RPMI8226 (cell line): ENCODE measurements at places on chromosomes 16 and 17.
A peak's percentile ranks its signal among the peaks of the same experiment; 100 is the strongest.

- peak; percentile 83 for DNase-seq
These were observed 2.7 kb upstream of the HSD11B2 start for GRCh38 chr16:67428146-67428731.

DNA sequence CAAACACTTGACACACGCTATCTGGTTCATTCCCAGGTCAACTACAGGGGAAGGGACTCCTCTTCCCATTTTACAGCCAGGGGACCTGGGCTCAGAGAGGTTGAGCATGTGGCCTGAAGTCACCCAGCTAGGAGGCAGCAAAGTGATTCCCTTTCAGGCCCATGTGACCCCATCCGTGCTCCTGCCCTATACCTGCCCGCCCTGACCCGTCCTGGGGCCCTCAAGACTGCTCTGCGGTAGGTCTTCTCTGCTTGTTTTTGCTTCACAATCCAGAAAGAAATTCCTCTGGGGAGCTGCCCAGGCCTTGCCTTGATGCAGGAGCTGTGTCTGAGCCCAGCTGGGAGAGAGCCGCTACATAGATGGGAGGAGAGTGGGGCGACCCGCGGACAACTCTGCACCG is 161.4 kb downstream of the SDK2 start:
- no peak for DNase-seq

GRCh38 chr17:65103896-65104295 is 33.3 kb upstream of the RGS9 start:
- DNase-seq, result no peak

- DNase-seq, result no peak
These were observed 93.5 kb downstream of the WWP2 start for GRCh38 chr16:69855592-69855991.

DNA sequence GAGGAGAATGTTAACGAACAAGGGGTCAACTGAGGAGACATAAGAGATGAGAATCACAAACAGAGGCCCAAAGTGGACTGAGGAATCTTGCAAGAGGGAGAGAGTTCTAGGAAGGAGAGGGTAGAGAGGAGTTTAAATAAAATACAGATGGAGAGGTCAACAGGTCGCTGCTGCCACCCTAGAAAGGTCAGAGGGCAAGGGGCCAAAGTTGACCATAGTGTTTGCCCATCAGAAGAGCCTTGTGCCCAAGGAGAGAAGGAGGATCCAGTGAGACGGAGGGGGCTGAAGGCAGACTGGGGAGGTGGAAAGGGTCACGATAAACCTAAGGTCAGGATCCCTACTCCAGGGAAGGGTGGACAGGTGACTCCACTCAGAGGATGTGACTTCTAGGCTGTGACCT is 6.9 kb upstream of the ITGA3 start:
- no peak for DNase-seq

- no peak for DNase-seq
These were observed 13.2 kb downstream of the CLUAP1 start for GRCh38 chr16:3513892-3514583.

GRCh38 chr16:31188450-31189411 is 8.8 kb downstream of the FUS start:
- DNase-seq, result no peak

- peak; percentile 10 for DNase-seq
These were observed 29.1 kb upstream of the IRX6 start for GRCh38 chr16:55294931-55295342.

GRCh38 chr17:41168121-41168520 is at the start of gene KRTAP4-3:
Gene KRTAP4-3, minus strand, starts transcription at chr17:41168221. Its CDS starts 49 bp downstream, at chr17:41168172.
- DNase-seq, result no peak

DNA sequence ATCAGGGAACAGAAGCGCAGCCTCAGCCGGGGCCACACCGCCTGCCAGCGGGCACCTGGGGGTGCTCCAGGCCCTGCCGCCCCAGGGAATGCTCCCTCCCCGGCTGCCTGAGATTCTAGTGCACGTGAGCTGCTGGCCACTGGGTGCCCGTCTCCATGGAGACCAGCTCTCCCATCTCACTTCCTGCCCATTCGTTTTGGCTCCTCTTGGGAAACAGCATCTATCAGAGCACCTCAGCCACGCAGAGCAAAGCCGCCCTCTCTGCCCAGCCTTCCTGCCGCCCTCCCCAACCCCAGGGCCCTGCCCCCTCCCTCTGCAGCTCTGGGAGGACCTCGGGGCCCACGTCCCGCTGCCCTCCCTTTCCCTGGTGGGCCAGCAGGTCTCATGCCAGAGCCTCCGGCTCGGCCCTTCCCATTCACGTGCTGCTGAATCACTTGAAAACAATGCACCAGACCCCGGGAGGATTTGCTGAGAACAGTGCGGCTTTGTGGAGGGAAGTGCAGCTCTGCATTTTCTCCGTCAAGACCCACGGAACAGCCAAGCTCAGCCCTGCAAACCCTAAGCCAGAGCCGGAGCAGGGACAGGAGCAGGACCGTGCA is 19.4 kb downstream of the CEP295NL start:
- no peak for DNase-seq

- DNase-seq, result no peak
These were observed 208.4 kb downstream of the SLC39A11 start for GRCh38 chr17:72884066-72884465.

DNA sequence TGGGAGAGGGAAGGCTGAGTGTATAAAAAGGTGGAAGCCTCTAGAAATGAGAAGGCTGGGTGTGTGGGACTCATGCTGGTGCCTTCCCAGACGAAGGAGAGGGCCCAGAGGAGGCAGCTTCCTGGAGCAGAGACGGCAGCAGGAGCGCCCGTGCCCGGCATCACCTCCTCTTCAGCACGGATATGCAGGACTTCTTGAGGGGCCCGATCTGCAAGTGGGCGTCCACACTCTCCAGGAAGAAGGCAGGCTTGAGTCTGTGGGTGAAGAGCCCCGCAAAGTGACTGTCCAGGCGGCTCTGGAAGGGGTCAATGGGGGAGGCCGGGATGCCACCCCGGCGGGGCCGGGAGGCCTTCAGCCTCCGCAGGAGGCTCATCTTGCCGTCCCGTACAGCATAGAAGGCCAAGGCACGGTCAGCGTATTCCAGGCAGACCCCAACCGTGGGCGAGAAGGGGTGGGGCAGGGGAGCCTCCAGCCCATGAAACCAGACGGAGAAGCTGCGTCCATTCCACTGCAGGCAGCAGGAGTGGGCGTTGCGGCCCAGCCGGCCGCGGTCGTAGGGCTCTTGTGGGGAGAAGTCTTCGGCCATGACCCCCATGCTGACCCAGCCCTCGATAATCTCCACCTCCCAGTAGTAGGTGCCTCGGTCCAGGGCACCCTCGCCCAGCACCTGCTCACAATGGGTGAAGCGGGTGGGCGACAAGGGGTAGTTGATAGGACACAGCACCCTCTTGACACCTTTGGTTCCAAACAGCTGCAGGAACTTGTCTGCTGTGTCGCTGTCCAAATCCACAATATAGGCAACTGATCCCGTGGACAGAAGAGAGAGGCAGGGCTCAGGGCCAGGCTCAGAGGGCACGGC is 3.8 kb downstream of the TRIM47 start:
- peak; percentile 10 for DNase-seq

DNA sequence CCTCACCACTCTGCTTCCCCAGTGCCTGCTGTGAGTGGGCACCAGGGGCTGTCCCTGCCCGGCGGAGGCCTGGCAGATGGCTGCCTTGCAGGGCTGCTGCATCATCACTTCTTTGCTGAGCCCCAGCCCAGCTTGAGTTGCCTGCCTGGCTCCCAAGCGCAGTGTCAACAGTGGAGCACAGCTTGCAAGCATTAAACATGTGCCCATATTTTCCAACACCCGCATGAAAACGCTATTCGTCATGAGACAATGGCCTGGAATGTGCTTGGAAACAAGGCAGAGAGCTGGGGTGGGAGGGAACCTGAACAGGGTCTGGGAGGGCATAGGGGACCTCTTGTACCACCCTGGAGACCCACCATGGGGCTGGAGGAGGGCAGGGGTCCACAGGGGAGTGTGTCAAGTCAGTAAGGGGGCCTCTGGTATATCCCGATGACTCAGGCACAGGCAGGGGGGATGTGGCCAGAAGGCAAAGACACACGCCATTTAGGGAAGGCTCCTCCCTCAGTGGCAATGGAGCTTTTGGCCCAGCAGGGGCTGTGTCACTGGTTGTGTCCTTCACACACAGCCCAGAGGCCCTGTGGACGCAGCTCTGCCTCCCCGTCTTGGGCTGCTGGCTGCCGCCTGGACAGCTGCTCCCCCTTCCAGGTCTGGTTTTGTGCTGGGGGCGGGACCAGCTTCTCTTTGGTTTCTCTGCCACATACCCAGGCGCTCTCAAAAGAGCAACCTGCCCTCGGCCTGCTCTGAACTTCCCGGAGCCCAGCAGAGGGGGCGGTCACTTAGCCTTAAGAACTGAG is 17.4 kb upstream of the MTSS2 start:
- DNase-seq, result no peak

DNA sequence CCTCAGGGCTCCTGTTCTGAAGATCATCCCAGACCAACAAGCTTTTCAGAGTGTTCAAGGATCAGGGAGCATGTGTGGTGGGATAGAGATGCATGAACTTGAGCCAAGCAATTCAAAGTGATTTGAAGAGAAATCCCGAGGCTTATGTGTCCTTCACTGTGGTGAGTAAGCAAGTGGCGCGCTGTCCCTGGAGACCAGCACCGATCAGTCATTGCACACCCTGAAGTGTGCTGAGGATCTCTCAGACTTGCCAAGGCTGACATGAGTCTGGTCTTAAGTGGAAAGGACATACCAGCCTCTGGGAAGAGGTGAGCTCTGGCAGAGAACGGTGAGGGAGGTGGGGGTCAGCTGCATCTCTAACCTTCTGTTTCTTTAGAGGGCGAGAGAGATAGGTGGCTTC is 43.8 kb upstream of the CDH13 start:
- DNase-seq, result no peak

- DNase-seq, result no peak
These were observed 18.1 kb upstream of the ABCA9 start for GRCh38 chr17:69078864-69079263.

DNA sequence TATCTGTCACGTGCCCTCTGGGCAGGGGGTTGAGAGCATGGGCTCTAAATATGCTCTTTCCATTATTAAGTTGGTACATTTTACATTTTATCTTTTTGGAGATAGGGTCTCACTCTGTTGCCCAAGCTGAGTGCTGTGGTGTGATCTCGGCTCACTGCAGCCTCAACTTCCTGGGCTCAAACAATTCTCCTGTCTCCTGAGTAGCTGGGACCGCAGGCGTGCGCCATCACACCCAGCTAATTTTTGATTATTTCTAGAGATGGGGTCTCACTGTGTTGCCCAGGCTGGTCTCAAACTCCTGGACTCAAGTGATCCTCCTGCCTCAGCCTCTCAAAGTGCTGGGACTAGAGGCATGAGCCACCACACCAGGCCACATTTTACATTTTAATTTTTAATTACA is 43.9 kb upstream of the KDM6B start:
- no peak for DNase-seq

DNA sequence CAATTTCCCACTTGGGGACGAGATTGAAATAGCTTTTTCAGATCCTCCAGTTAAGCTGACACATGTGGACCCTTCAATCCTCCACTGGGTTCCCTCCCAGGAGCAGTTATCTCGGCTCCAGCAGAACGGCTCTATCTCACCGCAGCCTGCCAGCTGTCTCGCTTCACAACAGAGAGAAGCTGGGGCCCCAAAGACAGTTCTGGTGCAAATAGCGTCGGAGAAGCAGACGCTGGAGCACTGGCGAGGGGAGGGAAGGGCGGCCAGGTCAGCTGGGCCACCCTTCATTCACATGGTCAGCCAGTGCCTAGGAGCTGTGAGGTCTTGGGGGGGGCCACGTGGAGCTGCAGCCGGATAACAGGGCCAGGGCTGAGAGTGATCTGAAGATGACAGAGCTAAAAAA is 141.3 kb upstream of the SDK2 start:
- no peak for DNase-seq

GRCh38 chr16:48011878-48012658 is 143.7 kb downstream of the ABCC12 start:
- peak; percentile 22 for DNase-seq

DNA sequence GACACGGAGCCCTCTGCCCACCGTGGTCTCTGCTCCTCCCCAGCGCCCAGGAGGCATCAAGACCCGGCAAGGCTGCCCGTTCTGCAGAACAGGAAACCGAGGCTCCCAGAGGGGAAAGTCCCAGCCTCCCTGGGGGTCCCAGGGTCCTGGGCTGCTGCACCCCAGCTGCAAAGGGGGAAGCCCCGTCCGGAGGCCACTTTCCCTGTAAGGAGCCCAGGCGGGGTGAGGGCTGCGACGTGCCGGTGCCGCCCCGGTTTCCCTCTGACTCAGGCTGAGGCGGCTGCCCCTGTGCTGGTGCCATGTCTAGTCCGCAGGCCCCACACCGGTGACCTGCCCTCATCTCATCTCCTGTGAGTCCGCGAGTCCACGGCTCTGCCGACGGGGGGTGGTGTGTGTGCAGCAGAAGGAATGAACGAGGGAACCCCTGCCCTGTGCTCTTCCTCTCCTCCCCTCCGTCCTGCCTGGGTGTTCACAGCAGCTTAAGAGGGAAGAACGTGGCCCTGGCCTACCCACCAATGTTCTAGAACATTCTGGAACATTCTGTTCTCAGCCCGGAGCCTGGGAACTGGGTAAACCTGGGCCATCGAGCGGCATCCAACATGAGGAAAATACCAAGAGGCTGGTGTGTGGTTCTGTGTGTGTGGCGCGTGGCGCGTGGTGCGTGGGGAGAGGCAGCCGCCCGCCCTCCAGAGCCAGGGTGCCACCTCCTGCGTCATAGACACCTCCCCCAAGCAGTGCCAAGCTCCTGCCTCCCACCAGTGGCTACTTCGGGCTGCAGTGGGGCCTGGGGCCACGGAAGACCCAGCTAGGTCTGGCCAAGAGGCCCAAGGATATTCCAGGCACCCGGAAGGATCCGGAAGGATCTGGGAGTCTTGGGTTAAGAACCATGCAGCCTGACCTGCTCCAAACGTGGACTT is 7.0 kb upstream of the CBFA2T3 start:
- DNase-seq, result no peak

GRCh38 chr17:34647511-34647910 is 68.1 kb downstream of the TMEM132E start:
- no peak for DNase-seq

GRCh38 chr17:43442711-43443110 is 41.1 kb upstream of the DHX8 start:
- DNase-seq, result no peak

DNA sequence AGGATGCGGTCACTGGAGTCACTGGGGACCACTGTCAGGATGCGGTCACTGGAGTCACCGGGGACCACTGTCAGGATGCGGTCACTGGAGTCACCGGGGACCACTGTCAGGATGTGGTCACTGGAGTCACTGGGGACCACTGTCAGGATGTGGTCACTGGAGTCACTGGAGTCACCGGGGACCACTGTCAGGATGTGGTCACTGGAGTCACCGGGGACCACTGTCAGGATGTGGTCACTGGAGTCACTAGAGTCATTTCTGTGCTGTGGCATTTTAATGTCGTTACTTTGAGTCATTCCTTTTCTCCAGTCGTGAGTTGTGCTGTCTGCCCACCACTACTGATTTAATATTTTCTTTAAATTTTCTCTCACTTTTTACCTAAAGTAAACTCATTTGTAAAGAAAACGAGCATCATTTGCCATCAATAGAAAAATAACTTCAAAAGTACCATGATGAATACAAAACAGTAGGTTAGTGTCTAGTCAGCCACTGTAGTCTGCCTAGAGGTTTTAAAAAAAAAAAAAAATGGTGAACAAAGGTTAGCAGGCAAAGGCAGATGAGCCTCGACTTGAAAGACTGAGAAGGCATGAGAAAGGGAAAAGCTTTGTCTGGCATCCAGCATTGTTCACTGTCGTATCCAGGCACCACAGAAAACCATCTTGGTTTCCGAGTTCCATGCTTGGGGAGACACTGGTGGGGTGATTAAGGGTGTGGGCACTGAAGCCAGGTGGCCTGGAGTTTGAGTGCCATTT is 346.6 kb downstream of the SNX29 start:
- DNase-seq, result no peak

- DNase-seq, result peak; percentile 70
These were observed 245.2 kb upstream of the MAF start for GRCh38 chr16:79845734-79846135.

- peak; percentile 90 for DNase-seq
These were observed 324.7 kb downstream of the SEC14L1 start for GRCh38 chr17:77465358-77466041.
